CD4-positive, CD25-positive, alpha-beta regulatory T cell (primary cell): ENCODE measurements at places on chromosomes 11 and 22. TPM values are rescaled to one million over a fixed set of nuclear protein-coding genes. Genes with fewer than 3 reads are reported as not detected.

NPAS4 gene
- not detected for total RNA-seq

- no peak for DNase-seq
Measured at GRCh38 chr11:91258876-91259275, 965.7 kb upstream of the FAT3 start.

DNA sequence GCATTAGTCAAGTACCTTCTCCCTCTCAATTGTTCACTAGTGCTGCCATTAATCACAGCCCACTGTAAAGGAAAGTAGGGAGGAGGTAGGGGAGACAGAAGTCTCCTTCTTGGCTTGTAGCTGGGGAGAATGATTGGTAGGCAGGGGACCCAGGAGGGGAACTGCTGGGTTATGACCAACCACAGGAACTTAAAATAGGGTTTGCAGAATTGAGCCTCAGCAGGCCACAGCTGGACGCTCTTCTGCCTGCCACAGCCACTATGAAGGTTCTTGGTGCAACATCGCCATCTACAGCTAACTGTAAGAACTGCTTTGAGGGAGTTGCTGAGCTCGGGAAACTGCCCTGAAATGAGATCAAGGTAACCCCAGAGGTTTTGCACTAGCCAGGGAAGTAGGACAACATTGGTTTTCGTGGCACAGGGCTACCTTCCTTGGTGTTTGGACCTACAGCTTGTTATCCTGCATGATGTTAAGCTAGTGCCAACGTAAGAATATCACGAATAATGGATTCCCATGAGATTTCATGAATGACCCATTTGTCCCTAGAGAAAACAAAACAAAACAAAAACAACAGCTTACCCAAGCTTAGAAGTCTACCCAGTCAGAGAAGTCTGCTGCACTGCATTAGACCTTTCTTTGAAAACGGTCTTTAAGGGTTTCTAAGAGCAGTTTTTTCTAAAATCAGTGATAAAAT is 787.1 kb upstream of the API5 start:
- peak; percentile 15 for DNase-seq

- no peak for DNase-seq
Measured at GRCh38 chr11:19080579-19080993, 20.1 kb upstream of the MRGPRX2 start.

- no peak for DNase-seq
Measured at GRCh38 chr11:93225662-93226061, 27.9 kb upstream of the SLC36A4 start.

DNA sequence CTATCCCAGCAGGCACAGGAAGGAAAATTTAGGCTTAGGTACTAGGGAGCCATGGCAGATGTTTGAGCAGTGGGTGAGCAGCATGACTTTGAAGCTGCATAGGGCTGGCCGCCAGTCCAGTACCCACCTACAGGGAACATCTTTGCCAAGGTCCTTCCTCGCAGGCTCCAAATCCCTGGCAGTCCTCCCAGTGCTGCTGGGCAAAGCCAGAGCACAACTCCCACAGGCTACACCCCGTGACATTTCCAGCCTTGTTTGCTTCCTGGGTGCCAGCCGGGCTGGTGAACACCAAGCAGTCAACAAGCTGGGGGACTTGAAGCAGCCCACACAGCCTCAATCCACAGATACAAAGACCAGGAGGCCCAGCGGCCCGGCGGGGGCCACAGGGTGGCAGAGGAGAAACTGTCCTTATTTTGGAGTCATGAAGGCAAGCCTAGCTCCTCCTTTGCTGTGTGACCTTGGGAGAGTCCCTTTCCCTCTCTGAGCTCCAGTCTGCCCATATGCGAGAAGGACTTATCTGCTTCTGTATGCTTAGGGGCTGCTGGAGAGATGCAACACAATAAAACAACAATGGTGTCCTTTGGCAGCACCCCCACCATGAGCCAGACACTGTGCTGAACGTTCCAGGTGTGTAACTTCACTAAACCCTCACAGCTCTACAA is 28.0 kb downstream of the TPST2 start:
- no peak for DNase-seq

DNA sequence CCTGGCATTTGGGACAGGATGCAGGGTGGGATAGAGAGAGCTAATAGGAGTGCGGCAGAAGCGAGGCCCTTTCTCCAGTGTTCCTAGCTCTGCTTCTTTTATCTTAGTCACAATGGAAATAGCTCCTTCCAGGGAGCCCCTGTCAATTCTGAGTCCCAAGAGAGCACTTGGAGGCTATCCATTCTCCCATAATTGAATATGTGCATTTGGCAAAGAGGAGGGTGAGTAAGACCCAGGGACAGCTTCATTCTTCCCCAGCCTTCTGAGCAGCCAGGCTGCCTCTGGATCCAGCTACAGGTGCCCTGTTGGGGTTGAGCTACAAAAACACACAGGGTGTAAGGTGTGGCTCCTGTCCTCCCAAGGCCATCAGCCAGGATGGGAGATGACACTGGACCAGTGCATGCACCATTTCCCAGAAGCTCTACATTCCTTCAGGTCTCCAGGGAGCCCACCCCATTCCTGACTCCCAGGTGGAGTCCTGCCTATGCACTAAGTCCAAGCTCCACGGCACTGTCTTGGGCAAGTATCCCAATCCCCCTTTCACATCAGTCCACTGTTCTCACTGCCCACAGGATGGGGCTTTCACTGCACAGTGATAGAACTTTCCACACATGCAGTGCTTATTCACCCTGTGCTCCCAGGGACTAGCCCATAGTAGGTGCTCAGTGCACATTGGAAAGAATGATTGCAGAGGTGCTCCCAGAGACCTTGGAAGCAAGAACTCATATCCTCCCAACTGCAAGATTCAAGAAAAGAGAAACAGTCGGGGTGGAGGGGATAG is 6.2 kb downstream of the MS4A10 start:
- no peak for DNase-seq

DNA sequence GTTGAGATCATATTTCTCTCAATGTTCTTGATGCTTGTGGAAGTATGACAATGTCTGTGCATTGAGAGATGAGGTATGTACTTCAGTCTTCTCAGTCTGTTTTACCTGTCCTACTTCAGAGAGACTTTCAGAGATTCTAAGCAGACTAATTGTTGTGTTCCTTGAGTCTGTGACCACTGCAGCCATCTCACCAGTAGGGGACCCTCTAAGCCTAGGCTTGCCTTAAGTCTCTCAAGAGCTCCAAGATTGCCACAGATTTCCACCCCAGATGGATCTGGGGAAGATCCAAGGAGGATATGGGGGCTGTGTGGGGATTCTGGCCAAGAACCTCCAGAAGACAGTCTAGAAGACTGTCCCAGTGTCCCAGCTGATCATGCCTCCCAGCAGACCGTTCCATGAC is 179.9 kb upstream of the PLET1 start:
- no peak for DNase-seq

DNA sequence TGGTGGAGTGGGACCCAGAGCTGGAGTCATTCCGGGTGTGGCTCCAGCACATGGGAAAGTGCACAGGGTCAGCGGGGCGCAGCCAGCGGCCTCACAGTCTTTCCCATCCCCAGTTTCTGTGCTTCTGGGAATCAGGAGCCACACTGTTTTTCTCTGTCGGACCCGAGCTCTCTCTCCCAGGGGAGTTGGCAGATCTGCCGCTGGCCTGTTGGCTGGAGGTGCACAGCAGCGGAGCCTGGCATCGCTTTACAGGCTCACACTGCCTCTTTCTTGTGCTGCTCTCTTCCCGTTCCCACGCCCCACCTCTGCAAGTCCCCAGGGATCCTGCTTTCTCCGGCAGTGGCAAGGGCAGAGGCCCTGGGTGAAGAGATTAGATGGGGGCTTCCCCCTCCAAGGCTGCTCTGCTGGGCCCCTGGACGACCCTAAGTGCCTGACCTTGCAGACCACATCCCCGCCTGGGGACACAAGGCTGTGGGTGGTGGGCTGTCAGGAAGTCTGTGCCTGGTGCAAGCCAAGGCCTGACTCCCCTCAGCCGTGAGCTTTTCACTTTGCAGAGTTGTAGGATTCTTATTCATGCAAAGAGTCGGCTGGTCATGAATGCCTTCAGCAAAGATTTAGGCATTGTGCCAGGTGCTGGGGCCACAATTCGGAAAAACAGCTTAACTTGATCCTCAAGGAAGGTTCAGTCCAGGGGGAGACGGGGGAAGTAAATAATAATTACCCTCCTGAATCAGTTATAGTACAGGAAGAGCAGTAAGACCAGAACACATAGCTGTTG is 116.3 kb downstream of the TIMP3 start:
- no peak for DNase-seq

DNA sequence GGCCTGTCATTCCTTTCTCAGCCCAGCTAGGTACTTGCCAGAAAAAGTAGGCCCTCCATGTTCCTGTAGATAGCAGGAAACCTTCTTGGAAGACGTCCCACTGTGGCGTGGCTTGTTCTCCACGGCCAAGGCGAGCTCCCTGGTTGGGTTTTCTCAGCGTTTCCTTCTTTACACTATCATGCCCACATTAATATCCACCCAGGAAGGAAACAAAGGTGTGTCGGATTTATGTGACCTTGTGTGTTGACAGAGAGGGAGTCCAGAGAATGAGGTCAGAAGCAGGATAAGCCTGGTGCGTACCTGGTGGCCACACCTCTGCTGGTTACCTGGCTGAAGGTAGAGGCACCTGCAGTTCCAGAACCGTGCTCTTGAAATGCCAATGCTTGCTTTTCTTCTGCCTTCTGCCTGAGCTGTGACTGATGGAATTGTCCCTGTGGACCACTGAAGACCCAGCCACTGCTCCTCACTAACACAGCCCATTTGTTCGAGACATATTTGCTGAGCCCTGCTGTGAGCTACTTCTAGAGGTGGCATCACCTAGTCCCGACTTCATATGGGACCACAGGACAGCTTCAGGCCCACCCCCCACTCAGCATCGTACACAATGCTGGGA is 7.9 kb downstream of the ASPHD2 start:
- DNase-seq, result no peak

DNA sequence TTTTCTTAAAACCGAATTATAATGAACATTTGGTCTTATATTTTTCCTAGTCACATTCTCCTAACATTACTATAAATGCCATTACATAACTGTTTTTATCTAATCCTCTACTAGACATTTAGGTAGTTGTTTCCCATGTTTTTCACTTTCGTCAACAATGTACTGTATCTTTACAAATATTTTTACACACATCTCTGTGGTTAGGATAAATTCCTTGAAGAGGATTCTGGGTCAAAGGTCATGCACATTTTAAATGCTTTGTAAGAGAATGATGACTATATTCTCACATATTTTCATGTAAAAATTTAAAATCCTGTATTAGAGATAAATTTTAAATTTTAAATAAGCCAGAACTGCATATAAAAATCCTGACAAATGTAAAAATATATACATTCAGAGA is 61.3 kb upstream of the CLNS1A start:
- DNase-seq, result no peak

DNA sequence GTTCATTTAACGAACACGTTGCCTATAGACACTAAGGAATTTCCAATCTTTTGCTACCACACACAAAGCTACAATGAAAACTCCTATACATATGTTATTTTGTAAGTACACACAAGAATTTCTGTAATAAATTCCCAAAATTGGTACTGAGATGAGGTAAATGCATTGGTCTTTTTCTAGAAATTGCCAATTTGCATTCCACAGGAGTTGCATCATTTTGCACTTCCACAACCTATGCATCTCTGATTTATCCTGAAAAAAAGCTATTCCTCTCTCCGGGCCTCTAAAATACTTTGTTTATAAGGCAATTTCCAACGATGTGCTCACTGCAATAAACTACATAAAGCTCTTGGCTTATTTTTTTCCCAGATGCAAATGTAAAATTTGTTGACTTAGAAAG is 24.9 kb downstream of the IMMP1L start:
- no peak for DNase-seq

DNA sequence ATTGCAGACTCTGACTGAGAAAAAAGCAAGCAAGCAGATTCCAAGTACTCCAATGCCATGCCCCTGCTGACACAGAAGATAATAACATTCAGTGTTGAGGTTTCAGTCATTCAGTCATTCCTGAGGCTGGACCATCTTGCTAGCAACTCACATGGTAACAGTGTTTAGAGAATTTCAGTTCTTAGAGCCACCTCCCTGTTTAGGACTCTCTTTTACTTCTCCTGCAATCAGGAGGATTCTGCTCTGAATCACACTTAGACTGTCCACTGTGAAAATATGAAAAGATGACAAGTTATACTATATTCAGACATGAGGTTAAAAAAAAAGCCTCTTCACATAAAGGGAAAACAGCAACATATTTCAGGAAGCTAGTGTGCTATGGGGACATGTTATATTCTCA is 183.9 kb upstream of the CTSC start:
- DNase-seq, result no peak

GRCh38 chr11:128695539-128696221 is 1.8 kb downstream of the FLI1 start:
- peak; percentile 54 for DNase-seq

DNA sequence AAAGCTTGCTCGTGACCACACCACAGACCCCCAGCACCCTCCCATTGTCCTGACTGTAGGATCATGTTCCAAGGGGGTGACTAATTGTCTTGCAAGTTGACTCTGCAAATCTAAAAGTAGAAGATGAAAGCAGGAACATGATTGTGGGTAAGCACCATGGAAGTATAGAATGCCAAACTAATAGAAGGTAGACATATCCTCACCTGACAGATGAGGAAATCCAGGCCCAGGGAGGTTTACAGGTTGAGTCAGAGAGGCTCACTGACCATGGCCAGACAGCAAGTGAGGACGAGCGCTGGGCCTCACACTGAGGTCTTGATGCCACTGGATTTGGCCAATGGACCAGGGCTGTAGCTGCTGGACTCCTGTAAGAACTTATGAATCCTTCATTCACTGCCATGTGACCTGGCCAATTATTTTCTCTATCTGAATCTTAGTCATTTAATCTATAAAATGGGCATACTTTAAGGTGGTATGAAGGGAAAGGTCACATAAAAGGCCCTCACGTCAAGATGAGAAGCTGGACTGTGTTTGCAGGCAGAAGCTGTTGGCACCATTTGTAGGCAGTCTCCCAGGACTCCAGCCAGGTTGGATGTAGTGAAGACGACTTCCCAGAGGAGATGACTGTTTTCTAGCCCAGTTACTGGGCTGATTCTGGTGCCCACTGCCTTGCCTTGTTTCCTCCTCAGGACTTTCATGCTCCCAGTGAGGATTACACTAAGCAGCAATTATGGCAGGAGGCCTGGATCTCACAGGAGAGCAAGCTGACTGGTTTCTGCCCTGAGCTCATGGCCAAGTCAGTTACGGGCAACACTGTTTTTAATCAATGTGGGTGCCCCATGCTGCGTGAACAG is 54.6 kb downstream of the GAB4 start:
- no peak for DNase-seq
